Jurkat, Clone E6-1 (cell line): ENCODE measurements at places on chromosomes 3 and 15.

DNA sequence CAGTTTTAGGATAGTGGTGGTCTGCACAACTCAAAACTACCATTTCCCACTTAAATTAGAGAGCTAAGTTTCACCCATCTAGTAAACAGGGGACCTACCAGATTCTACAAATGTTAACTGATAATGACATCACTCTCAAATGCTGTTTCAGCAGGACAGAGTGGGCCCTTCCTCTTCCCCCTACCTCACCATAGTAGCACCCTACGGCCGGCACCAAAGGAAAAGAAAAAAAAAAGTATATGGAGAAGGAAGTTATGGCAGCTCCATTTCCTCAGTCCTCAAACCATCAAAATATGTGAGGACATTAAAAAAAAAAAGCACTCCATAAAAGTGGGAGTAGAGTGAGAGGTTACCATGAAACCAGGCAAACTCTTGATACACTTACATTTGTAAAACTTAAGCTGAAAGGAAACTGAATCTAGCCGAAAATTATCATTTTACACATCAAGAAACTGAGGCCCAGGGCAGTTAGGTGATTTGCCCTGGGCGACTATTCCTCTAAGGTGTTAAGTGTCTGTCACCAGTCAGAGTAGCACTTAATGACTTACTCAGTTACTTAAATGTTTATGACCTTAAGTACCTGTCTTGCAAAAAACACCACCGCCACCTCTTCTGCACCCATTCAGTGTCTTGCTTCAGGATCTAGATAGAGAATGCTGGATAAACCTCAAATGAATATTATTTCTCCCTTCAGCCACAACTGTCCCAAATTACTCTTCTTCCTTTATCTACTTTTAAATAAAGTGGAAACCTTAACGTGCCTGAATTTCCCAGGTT is 2.7 kb downstream of the MSL2 start:
- no peak for DNase-seq

GRCh38 chr3:25663869-25664811 is 567 bp downstream of the TOP2B start:
- DNase-seq = peak; percentile 37

- peak; percentile 59 for DNase-seq
Measured at GRCh38 chr15:82910721-82911120, 41.8 kb downstream of the HOMER2 start.

DNA sequence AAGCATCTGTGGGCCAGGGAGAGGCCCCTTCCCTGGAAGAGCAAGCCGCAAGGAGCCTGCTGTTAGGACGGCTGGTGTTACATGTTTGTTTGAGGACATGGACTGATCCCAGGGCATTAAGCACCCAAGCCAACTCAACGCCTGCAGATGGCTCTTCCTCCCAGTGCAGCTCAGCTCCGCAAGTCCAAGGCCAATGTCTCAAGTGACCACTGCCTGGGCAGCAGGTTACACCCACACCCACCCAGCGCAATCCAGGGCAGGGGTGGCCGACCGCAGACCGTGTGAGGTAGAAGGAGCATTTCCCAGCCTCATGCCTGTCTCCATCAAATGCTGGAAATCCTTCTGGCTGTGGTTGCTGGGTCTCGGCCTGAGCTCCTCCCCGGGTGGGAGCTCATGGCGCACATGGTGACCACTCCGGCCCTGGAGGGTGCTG is 14.5 kb downstream of the GP5 start:
- no peak for DNase-seq

- DNase-seq = no peak
Measured at GRCh38 chr15:72844067-72844466, 60.5 kb upstream of the ADPGK start.

GRCh38 chr3:59372346-59372745 is 322.5 kb upstream of the CFAP20DC start:
- no peak for DNase-seq

DNA sequence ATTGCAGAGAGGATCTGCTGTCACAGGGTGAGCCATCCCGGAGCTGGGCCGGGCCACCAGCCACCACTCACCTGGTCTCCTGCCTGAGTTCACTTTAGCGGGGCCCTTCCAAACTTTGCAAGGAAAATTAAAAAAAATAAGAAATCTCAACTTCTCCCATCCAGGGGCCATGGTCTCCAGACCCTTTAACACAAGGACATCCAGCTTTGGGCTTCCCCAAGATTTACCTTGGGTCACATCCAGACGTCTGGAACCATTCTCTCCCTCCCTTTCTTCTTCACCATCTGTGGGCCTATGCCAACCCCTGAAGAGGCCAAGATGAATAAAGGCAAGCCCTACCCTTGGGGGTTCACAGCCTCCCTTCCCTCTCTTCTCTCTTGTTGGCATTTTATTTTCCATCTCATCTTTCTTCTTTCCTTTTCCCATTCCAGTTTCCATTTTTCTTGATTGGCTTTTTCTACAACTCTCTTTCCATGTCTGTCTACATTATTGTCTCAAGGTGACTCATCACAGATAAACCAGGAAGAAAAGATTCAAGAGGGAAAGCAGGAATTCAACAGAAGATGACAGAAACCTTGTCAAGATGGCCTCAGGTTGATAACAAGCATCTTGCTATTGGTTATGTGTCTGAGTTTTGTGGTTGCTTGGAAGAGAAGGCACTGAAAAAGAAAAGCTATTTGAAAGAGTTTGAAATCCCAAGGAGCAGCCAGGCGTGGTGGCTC is 49.5 kb downstream of the ITGA11 start:
- no peak for DNase-seq

- DNase-seq = no peak
Measured at GRCh38 chr3:78022232-78022631, 982.3 kb downstream of the ROBO2 start.

DNA sequence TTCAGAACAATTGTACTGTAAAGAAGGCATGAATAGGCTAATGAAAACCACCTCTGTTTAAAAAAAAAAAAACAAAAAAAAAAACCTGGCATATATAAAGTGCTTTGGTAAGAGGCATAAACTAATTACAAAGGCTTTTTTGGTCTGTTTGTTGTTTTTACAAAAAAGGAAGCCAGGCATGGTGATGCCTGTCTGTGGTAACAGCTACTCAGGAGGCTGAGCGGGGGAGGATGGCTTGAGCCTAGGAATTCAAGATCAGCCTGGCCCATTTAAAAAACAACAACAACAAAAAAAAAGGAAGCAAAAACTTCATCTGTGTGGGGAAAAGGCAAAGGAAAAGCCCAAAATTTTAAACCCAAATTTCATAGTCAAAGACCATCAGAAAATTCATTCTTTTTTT is 47.0 kb downstream of the OSBPL10 start:
- DNase-seq = no peak

- peak; percentile 85 for DNase-seq
Measured at GRCh38 chr3:186185194-186185787, 76.4 kb upstream of the ETV5 start.

GRCh38 chr3:177231242-177231641 is 34.0 kb upstream of the TBL1XR1 start:
- no peak for DNase-seq

- DNase-seq = no peak
Measured at GRCh38 chr3:56269755-56270535, 198.3 kb downstream of the ERC2 start.

GRCh38 chr3:27746838-27747237 is 24.7 kb upstream of the EOMES start:
- DNase-seq = no peak

GRCh38 chr3:117101697-117102096 is 392.1 kb downstream of the TUSC7 start:
- no peak for DNase-seq

- DNase-seq = no peak
Measured at GRCh38 chr3:51510996-51511395, 11.2 kb upstream of the DCAF1 start.

DNA sequence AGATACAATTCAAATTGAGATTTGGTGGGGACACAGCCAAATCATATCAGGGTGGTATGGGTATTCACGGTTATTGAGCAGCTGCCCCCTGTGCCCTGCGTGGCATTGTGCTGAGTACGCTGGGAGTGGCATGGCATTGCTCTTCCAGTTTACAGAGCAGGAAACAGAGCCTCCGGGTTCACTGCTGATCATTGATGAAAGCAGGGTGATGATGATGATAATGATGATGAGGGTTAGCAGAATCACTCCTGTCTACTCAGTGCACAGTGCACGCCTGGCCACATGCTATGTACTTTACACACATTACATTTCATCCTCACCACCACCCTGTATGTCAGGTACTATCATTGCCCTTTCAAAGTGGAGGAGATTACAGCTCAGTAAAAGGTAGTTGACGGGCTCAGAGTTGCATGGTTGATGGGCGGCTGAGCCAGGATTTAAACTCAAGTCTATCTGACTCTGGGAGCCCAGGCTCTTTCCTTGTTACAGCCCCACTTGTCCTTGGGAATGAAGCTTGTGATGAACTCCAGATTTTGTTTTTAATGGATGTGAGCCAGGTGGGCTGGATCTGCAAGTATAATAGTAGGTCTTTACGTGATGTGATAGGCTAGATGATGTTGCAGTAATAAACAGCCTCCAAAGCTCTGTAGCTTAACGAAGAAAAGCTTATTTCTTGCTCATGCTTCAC is 87.6 kb upstream of the MYZAP start:
- no peak for DNase-seq
